ENCODE measurements at places on chromosomes 4 and X. TPM values are rescaled to one million over a fixed set of nuclear protein-coding genes. Genes with fewer than 3 reads are reported as not detected.
A peak's percentile ranks its signal among the peaks of the same experiment; 100 is the strongest.

DNA sequence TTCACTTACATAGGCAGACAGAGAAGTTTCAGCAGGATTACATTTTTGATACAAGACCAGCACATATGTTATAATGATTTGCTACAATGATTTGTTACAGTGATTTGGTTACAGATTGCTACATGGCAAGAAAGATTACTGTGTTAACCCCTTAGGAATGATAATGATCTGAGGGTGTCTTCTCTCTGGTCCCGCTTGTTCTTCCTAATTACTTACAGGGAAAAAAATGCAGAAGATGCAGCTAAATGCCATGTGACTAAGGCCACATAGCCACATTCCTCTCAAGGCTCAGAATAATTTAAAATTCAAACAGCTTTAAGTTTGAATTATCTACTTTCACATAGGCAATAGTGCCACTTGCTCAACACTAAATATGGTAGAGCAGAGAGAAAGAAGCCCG is 9.7 kb upstream of the LAP3 start:
- DNase-seq = no peak

Gene SSX1
- not detected for total RNA-seq

- DNase-seq = no peak
Observed at GRCh38 chr4:123922847-123923246, 526.3 kb downstream of the SPRY1 start.

- DNase-seq = no peak
Observed at GRCh38 chr4:125679989-125680388, 365.2 kb downstream of the FAT4 start.

Gene KIAA1210
- total RNA-seq = not detected

Gene KLHL4
- not detected for total RNA-seq

Gene AADAT
- total RNA-seq = not detected

DNA sequence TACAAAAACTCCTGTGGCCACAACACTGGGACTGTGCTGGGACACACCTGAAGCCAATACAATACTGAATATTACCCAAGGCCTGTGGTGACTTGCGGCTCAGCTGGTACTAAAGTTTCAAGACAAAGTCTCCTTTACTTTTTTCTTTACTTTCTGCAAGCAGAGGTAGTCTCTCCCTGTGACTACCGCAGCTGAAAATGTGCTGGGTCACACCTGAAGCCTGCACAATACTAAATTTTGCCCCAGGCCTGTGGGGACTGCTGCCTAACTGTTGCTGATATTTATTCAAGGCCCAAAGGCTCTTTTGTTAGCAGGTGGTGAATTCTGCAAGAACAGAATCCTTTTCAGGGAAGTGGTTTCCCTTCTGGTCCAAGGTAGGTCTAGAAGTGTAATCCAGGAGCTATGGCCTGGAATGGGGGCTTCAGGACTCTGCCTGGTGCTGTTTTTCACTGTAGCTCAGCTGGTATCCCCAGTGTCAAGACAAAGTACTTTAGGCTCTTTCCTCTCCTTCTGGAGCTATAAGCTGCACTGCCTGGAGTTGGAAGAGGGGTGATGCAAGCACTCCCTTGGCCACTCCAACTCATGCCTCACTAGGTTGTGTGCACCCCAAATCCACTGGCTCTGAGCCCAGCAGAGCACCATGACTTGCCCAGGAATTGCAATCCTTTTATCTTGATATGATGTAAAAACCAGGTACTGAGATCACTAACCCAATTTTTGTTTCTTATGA is 489.4 kb downstream of the TECRL start:
- no peak for DNase-seq

Gene IL2RG
- 286 TPM for total RNA-seq

Gene L1CAM
- total RNA-seq = 0.23 TPM

Gene CA5B
- total RNA-seq = 37.3 TPM

DNA sequence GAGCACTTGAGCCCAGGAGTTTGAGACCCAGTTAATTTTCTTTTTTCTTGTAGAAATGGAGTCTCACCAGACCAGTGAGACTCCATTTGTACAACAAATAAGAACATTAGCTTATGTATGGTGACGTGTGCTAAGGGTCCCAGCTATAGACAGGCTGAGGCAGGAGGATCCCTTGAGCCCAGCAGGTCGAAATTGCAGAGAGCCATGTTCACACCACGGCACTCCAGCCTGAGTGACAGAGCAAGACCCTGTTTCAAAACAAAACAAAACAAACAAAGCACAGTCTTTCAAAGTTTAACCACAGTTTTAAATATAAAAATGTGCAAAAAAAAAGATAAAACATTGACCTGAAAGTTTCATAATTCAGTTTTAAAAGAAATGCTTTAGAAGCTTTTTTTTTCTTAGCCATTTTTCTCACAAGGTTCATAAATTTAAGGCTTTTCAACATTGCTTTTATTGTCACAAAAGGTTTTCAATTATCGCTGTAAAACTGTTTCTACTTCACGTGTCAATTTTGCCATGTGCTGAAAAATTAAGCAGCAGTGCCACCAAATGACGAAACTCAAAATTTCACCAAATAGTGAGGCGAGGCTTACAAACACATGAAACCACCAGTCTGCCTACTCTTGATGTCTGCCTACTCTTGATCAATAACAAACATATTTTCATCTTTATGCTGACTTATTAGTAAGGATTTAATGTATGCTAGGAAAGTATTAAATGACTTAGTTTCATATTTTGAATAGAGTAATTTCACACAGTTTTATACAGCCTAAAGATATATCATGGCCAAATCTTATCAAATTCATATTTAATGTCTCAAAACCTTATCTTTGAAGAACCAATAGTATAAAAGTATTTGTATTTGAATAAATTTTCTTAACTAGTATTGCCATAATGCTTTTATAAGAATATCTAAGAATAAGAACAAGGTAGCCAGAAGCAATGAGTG is 126.3 kb downstream of the NEK1 start:
- DNase-seq = peak; percentile 30

DNA sequence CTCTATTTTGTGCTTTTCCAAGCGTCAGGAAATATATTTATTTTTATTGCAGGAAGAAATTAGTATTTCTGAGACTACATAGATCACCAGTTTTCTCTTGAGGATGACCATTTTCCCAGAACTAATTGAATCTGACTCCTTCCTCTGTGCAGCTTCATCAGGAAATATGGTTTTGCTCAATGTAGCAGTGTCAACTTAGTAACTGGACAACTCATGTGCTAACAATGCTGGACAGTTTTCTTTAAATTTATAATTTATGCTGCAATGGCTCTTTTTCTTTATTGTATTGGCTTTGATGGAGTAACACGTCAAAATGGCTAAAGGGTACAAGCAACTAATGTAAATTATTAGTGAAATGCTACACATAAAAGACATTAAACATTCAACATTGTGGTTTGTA is 531.5 kb downstream of the ANKRD50 start:
- no peak for DNase-seq

DNA sequence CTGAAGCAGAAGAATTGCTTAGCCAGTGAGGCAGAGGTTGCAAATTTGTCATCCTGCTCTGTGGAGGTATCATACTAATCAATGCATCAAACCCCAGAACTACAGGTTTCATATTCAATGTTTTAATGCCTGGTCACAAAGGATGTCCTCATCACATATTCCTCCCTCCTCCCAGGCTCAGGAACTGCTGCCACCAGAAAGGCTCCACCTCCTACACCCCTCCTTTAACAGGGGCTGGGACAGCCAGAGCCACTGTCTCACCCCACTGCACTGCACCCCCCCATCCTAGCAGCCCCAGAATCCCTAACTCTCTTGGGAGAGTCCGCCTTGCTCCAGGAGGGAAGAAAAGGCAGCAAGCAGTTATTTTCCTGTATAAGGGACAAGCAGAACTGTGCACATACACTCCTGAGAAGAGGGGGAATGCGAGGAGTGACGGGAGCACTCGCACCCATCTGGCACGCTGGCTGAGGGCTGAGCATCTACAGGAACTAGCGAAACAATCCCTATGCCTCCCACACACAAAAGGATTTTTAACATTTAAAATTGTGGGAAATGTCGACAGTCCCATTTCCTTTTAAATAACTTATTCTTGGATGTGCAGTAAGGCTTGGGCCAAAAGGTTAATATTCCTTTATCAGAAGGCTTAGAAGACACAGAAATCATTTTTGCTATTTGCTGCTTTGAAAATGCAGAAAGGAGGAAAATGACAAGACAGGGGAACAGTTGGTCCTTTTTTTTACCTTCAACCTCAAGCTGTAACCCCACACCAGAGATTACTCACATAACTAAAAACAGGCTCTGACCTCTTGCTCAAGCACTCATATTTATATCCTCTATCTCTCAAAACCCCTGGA is 27.8 kb downstream of the CD99L2 start:
- no peak for DNase-seq

Gene AMOT
- 2.7 TPM for total RNA-seq

GRCh38 chr4:110248831-110249253 is 50.4 kb upstream of the ELOVL6 start:
- DNase-seq = no peak

DNA sequence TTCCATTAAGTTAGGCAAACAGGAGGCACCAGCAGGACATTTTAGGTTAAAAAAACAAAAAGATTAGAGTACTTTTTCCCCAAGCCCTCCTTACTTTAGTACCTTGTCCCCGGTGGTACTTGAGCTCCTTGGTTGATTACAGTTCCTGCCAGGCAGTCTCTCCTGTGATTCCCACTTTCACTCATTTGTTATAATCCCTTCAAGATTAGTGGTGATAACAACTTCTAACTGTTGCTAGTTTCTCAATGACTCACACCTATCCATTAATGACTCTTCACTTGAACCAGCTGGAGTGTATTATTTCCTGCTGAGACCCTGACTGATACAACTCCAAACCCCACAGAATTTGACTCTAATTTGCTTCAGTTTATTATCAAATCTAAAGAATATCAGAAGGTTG is 765.0 kb upstream of the DIAPH2 start:
- no peak for DNase-seq

GRCh38 chr4:158722291-158722916 is 792 bp downstream of the PPID start:
- peak; percentile 4 for DNase-seq

- DNase-seq = no peak
Observed at GRCh38 chr4:123555233-123555806, 158.7 kb downstream of the SPRY1 start.

Gene TLR6
- total RNA-seq = 4.0 TPM

DNA sequence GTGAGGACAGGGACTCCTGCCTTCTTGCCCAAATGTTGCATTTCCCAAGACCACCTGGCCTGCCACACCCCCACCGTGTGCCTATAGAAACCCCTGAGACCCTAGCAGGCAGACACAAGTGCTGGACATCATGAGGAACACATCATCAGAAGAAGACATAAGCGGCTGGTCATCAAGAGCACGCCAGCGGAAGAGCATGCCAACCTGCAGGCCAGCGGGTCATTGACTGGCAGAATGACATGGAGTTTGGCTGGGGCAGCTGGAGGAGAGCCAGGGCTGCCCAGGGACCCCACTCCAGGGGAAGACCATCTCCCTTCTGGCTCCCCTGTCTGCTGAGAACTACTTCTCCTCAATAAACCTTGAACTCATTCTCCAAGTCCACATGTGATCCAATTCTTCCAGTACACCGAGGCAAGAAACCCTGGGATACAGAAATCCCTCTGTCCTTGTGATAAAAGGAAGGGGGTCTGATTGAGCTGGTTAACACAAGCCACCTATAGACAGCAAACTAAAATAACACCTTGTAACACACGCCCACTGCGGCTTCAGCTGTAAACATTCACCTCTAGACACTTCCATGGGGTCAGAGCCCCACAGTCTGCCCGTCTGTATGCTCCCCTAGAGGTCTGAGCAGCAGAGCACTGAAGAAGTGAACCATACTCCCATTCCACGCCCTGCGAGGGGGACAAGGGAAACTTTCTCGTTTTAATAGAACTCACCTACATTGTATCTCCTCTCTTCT is 164.8 kb upstream of the EMCN start:
- no peak for DNase-seq

GRCh38 chrX:33339219-33339618 is 127.9 kb upstream of the DMD start:
- DNase-seq = no peak

Gene ADGRG2
- not detected for total RNA-seq

DNA sequence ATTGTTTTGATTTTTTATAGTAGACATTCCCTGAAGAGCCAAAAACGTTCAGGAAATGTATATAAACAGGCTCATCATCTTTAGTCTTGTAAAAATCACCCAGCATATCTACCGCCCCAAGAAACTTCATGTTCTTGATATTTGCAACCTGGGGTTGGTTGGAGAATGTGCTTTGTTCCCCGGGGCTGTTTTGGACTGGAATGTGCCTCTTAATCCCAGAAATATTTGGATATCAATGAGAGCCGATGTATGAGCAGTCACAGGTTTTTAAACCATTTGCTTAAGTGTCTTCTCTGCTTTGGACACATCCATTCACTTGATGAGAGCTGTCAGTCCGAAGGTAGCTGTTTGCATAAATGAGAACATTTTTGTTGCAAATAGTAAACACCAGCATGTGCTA is 449.7 kb downstream of the PCDH7 start:
- DNase-seq = no peak

DNA sequence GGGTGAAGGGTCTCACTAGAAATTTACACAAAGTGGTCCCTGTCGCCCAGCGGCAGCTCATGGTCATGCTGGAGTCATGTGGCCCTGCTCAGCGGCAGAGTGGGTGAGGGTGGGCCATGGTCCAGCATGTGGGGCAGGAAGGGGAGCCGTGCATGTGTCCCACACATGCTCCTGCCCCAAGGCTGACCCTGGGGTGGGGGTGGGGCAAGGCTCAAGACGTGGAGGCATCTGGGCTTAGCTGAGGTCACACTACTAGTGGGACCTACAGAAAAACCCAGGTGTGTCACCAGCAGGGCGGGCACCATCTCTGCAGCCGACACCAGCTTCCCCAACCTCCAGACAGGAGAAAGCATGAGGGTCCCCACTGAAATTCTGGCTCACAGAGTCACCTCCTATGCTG is 42.4 kb downstream of the EVC start:
- DNase-seq = no peak

GRCh38 chr4:10005632-10006031 is 15.7 kb downstream of the SLC2A9 start:
- DNase-seq = no peak

- no peak for DNase-seq
Observed at GRCh38 chr4:148265627-148266026, 176.6 kb downstream of the NR3C2 start.

DNA sequence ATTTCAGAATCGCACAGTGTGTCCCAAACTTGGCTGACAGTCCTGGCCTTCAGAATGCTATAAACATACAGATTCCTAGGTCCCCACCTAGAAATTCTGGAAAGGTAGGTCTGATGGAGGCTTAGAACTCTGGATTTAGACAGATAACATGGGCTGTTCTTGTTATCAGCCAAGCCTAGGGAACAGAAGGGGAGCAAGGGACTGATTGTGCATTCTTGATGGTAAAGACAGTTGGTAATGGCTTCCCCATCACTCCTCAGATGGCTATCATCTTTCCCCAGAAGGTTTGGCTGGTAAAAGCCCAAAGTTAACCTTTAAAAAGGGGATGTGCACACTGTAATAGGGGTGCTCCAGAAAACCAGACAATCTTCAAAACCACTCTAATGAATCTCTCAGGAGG is 35.7 kb downstream of the DIPK2B start:
- DNase-seq = no peak

DNA sequence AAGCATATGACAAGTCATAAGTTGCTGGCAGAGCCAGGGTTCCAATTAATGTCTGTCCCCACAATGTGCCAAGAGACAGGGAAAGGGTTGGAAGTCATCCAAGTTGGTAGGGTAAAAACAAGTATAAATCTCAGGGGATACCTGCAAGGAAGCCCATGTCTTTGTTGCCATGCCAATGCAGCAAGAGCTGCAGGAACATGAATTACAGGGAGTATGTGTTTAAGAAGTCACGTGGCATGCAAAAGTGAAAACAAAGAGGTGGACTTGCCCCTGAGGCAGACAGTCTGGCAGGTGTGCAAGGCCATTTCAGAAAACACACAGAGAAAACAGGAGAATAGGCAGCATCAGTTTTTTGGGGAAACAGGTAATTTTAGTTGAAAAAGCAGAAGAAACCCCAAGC is 29.4 kb downstream of the C4orf51 start:
- DNase-seq = no peak

All from naive thymus-derived CD8-positive, alpha-beta T cell (primary cell).